Stimulated activated CD4-positive, alpha-beta T cell treated with anti-CD3 and anti-CD28 coated beads, Interleukin-1b, Interleukin-23, amount 100 ng/mL, for 1 hour (primary cell): ENCODE measurements at places on chromosomes 6 and 20.

DNA sequence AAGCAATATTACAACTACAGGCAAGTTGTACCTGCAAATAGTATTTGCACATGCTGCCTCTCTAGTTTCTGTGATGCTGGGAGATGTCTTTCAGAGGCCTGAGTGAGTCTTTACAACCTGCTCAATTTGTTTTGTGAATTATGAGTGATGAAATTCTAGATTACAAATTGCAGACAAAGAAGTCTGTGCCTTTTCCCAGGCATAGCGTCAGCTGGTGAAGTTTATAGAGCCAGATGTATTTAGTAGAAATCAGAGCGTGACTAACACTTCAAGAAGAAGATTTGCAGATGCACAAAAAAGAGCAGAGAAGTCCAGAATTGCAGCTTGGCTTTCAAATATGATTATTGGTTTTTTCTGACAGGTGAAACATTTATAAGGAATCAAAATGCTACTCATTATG, 289.9 kb downstream of the PLCB1 start:
- no peak for DNase-seq

GRCh38 chr20:21353236-21353635, 44.1 kb downstream of the NKX2-4 start:
- no peak for DNase-seq

GRCh38 chr6:84801250-84801649, 36.9 kb upstream of the TBX18 start:
- DNase-seq, result no peak

DNA sequence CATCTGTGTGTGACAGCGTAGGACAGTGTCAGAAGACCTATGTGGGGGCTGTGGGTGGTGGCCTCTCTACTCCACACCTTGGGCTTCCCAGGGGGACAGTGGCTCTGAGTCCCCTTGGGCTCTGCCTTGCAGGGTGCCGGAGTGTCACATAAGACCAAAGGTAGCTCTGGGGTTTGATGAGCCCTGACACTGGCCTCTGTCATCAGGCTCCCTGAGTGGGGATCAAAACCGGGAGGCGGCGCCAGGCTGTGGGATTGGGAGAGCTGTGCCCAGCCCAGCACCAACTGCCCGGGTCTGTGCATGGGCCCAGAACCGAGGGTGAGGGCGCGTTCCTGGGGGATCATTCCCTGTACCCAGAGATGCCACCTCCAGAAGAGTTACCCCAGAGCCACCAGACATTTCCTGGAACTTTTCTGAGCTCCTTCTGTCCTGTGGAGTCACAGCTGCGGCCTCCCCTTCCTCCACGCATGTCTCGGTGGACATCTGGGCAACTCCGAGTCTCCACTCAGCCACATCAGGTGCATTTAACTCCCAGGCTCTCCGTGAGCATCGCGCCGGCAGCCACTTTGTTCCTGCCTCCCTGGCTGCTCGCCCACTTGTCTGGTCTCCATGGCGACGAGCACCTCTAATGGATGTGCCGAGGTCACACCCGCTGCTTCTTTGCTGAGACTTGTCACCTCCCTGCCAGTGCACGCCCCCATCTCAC, 94.7 kb downstream of the TMEM242 start:
- DNase-seq, result no peak

DNA sequence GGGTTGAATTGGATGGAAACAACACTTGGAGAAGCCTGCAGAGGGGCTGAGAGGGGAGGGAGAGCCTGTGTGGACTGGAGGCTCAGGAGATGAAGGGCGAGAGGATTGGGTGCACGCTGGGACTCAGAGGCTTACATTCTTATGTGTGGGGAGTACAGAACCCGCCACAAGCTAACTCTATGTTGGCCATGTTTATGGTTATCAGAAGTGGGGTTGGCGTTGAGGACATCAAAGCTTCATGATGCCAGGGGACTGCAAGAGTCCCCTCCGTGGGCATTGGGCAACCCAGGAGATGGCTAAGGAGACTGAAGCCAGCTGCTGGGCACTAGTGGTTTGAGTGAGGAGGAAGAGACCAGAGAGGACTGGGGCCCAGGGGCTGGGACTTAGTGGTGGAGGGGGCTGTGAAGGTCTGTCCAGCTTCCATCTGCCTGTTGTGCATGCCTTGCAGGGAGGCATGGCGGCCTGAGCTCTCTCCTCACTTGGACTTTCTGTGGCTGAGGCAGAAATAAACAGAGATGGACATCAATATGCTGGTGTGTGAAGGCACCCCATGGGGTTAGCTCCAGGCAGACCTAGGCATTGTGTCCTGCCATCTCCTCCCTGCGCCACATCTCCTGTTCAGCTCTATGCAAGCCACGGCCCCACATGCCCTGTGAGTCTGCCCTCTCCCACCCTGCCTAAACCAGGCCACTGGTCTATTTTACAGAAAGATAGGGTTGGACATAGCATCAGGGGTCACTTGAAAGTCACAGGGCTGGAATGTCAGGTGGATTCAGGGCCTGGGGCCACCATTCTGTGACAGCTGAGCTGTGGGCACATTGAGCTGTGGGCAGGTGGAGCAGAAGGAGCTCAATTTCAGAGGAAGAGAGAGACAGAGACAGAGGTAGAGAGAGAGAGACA, 61.6 kb downstream of the PHACTR3 start:
- no peak for DNase-seq

DNA sequence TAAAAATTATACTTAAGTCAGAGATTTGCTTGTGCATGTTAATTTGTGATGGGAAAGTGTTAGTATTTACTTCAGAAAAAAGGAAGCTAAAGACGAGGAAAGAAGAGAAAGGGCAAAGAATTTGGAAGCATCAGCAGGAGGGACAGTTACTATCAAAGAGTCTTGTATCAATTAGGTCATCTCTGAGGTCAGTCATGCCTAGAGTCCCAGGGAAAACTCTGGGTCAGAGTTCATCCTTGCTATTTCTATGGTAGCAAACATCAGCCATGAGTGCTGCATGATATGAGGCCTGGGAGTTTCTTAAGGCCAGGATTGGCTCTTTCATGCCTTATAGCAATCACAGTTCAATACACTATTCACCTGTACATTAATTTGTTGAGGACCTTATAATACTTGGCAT, 292.9 kb downstream of the FARS2 start:
- DNase-seq, result no peak

- no peak for DNase-seq
These were observed 86.4 kb upstream of the TENT5A start for GRCh38 chr6:81838724-81839426.

DNA sequence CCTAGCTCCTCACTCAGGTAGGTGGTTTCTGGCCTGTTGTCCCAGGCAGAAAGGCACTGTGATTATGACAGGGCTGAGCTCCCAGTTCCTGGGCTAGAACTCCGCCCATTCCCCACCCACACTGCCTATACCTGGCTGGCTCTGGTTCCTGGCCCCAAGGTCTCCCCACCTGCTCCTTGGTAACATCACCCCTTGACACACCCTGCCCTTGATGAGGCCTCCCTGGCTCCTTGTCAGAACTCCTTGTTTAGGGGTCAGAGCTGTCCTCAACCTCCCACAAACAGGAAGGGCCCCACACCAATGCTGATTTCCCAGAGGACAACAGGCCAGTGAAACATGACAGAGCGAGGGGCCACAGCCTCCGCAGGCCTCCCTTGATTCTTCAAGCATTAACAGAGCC, 15.5 kb upstream of the MYMX start:
- no peak for DNase-seq

DNA sequence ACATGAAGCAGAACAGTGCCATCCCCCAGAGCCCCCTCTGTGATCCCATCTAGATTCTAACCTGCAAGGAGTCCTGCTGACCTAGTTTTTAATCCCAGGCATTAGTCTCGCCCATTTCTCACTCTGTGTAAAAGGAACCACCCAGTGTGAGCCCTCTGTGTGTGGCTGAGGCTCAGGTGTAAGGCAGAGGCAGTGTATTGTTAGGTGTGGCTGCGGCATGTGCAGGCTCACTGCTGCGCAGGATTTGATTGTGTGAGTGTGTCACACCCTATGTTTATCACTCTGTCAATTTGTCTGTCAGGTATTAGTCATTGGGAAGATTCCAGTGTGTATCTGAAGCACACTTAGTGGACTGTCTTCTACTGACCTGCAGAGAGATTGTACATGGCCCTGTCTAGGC, 13.7 kb upstream of the CST8 start:
- DNase-seq, result no peak

DNA sequence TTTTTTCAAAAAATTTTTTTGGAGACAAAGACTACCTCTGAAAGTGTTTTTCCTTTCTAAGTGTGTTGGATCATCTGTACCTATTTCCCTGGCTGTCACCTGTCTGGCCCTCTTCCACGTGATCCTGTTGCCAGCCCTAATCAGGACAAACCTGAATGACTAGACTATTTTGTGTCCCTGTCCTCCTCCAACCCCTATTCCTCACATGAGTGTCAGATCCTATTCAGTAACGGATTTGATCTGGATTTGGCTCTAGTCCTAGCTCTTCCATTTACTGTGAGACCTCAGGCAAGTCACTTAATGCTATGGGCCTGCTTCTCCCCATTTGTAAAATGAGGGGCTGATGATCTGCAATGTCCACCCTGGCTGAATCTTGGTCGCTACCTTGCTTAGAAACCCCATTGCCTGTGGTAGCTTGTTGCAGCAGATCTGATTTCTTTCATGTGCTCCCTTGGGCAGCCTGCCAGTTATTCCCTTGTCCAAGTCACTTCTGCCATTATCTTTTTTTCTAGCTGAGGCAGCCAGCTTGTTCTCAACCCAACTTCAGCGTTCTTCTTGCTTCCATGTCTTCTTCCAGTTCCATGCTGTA, 4.8 kb downstream of the PHF20 start:
- DNase-seq, result no peak

GRCh38 chr6:90168693-90169131, 127.9 kb downstream of the BACH2 start:
- DNase-seq, result no peak

DNA sequence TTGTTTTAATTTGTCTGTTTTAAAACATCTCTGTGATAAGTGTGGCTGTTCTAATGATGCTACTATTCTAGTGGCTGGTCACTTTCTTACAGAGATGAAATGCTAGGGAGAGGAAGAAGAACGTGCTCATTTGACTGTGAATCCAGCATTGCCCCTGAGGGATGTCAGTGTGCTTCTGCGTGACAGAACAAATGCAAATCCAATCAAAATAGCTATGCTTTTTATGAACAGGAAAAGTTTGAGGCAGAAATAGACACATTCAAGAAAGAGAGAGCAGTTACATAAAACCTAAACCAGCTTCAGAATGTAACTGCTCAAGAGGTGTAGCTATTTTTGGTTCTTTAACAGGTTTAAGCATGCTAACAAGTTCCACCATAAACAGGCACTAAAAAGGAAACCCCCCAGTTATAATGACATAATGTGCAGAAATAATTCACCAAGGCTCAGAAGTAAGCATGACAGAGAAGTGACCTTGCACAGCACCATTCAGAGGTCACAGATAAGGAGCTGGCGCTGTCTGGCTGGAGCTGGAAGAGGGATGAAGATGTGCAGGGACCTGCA, 385.3 kb downstream of the EPM2A start:
- no peak for DNase-seq

DNA sequence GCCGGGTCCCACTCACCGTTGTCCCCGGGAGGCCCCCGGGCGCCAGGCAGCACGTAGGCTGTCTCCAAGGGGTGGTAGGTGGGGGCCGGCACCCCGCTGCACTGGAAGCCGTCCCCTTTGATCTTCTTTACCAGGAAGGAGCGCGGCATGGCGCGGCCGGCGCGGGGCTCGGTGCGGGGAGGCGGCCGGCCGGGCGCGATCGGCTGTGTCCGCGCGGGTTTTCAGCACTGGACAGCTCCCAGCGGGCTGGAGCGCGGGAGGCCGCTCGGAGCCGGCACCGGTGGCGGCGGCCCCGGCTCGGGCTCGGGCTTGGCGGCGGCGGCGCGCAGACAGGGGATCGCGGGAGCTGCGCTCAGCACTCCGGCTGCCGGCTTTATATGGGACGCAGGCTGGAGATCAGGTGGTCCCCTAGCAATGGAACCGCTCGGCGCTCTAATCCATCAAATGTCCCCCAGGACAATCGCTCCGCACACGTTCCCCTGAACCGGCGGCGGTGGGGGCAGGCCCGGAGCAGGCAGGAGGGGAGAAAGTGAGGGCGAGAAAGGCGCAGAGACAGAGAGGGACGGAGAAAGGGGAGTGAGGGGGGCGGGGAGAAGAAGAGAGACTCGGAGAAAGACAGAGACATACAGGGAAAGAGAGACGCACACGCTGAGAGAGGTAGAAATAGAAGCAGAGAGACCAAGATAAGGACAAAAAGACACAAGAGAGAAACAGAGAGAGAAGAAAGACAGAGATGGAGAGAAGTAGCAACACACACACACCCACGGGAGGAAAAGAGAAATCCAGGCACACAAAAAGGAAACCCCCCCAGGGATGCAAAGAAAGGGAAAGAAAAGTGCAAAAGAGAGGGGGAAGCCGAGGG, at the start of gene SCRT2:
Gene SCRT2 (minus strand): TSS at position 350 of the 862 bp plus-strand sequence. CDS start 201 bp downstream, at position 149.
- DNase-seq, result peak; percentile 38

GRCh38 chr6:97876711-97877110, 593.7 kb upstream of the MMS22L start:
- DNase-seq, result no peak

DNA sequence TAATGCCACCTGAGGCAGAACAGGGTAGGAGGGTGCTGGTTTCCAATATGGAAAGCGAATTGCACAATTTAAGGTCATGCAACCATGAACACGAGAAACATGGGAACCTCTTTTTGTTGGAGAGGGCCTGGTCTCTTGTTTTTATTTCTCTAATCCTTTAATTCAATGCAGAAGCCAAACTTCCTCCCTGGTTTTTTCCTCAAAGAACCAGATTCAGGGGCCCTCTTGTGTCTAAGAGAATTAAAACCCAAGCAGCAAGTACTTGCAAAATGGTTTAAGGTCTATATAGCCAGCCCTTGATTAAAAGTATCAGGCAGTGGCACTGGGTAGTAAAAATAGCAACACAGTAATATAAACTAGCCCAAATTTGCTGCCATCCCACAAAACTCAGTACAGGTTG, 19.5 kb downstream of the GSTA4 start:
- DNase-seq, result no peak

- DNase-seq, result no peak
These were observed 36.7 kb downstream of the NINL start for GRCh38 chr20:25548613-25549086.
